Left kidney (tissue), 8 donors: ENCODE measurements at places on chromosomes 12 and 14.

- no peak for DNase-seq
These were observed 1203.5 kb upstream of the TMEM132C start for GRCh38 chr12:127063339-127064072.

DNA sequence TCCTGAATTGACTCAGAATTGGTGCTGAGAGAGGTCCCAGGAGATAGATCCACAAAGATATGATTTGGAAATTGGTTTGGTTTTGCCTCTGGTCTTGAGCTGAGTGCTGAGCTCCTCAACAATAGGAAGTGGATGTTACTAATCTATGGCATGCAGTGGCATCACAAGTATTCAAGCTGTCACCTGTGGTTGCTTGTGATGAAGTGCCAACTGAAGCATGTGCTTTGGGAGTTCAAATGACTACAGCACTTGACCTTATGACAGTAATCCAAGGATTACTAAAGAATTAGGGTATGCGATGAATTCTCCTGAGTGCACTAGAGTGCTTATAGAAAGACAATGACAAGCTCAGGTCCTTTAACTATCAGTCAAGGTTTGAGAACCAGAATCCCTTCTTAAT is 406.2 kb downstream of the NOVA1 start:
- DNase-seq = no peak

- DNase-seq = no peak
These were observed 59.1 kb upstream of the DCN start for GRCh38 chr12:91241756-91242155.

- DNase-seq = no peak
These were observed 26.2 kb downstream of the C2CD5 start for GRCh38 chr12:22518060-22518719.

DNA sequence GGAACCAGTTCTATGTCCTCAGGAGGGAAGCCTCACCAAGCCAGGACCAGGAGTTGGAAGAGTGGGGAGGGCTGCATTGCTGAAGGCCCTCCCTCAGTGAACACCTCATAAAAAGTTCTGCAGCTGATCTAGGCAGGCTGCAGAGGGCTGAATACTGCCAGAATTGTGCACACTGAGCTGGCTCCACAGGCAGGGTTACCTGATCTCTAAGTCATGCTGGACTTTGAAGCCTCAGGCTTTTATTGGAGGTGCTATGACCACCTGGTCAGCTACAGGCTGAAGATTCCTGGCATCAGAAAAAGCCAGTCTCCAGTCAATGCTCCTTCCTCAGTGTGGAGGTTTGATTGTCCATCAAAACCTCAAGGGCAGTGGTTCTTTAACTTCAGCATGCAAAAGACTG is 39.7 kb downstream of the FOS start:
- no peak for DNase-seq

- DNase-seq = no peak
These were observed 178.0 kb downstream of the RPAP3 start for GRCh38 chr12:47527816-47528215.

GRCh38 chr14:65164068-65164824 is 61.9 kb upstream of the MAX start:
- DNase-seq = no peak

- no peak for DNase-seq
These were observed 3.7 kb upstream of the CAMKK2 start for GRCh38 chr12:121300083-121300819.

- no peak for DNase-seq
These were observed 68.7 kb downstream of the NIN start for GRCh38 chr14:50762001-50762930.

GRCh38 chr12:120015313-120015712 is 26.3 kb downstream of the BICDL1 start:
- DNase-seq = no peak

DNA sequence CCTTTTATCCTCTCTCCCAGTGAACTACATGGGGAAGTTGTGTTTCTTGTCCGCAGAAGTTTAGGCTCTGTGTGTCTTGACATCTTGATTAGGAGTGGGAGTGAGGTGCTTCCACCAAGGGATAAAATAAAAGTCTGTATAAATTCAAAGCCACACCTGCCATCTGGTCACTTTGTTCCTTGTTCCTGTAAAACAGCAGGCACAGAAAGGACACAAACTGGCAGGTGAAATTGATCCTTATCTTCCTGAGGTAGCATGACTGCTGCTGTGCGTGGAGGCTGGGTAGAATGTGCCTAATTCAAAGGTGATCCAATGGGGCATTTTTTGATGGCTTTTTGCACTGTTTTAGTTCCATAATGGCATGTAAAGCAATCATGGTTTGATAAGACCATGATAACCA is 104.3 kb upstream of the KITLG start:
- DNase-seq = no peak
